ENCODE measurements at places on chromosomes 6 and 20.
A peak's percentile ranks its signal among the peaks of the same experiment; 100 is the strongest.

- DNase-seq = no peak
Observed at GRCh38 chr6:96571551-96571950, 8.6 kb downstream of the FHL5 start.

DNA sequence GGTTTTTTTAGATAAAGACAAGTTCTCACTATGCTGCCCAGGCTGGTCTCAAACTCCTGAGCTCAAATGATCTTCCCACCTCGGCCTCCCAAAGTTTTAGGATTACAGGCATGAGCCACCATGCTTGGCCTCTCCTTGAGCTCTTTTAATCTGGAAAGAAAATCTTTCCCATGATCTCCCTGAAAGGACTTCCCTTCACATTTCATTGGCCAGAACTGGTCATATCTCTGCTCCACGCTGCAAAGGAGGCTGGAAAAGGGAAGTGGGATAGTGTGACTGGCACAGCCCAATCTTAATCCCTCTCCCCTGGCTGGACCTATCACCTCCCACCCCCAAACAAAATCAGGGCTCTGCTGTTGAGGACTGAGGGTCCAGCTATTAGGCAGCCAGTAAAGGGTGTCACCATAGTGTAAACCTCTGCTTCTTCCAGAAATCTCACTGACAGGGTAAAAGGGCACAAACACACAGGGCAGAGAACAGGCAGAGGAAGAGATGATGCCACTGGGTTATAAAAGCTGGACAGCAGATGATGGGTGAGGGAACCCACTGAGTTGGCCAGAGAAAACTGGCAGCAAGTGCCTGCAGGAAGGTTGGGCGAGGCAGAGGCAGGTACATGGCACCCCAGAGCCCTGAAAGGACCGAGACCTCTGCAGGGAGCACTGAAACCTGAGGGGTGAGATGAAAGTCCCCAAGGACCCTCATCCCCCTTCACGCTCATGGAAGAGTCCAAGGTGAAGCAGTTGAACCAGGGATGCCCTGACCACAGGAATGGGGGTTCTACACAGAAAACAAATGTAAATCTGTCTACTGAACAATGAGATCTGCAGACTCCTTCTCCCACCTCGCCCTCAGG is 83.1 kb upstream of the PTPN1 start:
- no peak for DNase-seq

GRCh38 chr6:113976806-113977205 is 5.9 kb upstream of the HDAC2 start:
- no peak for DNase-seq

GRCh38 chr6:79646006-79646405 is 14.9 kb downstream of the SH3BGRL2 start:
- no peak for DNase-seq

GRCh38 chr6:43076464-43077332 is 584 bp downstream of the PTK7 start:
- DNase-seq = peak; percentile 29

DNA sequence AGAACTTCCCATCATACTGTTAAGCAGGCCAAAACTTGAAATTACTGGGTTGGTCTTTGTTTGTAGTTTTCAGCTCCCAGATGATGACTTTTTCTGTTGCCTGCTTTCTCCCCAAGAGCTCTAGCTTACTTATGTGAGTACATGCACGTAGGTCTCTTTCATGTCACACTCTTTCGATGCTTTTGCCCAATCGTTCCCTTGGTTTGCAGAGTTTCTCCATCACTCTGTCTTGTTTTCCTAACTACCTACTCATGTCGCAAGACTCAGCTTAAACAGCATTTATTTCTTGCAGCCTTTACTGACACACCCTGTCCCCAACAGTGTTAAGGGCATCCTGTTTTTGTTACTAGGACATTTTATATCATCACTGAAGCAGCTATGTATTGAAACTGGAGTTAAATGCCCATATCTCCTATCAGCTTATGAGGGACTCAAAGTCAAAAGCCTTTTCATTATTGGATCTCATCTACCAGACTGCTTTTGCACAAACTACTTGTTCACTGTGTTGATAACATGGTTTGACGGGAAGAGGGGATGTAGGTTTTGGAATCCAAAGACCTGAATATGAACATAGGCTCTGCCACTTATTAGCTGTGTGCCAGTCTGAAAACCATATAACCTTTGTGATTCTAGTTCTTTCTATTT is 2.9 kb downstream of the ARG1 start:
- DNase-seq = no peak

DNA sequence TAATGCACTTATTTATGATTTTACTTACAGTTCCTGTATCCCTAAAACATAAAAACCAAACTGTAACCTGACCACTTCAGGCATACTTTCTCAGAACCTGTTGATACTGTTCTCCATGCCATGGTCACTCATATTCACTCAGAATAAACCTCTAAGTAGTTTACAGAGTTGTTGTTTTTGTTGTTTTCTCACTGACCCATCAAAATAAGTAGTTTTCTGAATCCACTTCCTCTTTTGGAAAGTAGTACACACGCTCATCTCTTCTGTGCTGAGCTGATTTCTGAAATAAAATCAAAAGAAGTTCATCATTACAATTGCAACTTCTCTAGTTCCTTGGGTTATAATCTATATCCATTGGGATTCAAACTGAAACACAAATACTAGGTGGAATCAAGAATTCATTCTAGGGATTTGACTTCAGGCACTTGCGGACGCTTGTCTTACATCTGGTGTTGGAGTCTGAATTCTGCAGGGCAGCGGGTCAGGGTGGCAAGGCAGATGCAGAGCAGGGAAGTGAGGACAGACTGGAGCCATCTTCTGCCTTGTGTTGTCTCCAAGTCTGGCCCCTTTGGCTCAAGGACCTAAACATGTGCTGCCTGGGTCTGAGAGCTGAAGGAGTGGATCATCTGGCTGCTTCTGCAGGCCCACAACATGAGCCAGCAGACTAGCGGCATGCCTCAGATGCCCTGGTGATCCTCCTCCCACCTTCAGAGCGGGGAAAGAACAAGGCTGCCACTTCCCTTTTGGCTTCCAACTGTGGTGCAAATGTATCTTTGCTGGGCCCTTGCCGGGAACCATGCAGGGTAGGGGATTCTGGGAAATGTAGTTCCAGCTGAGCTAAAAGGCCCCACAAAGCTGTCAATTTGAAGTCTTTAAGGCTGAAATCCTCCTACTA is 167.9 kb upstream of the MYLIP start:
- no peak for DNase-seq

GRCh38 chr6:81624453-81624852 is 128.0 kb downstream of the TENT5A start:
- DNase-seq = no peak

DNA sequence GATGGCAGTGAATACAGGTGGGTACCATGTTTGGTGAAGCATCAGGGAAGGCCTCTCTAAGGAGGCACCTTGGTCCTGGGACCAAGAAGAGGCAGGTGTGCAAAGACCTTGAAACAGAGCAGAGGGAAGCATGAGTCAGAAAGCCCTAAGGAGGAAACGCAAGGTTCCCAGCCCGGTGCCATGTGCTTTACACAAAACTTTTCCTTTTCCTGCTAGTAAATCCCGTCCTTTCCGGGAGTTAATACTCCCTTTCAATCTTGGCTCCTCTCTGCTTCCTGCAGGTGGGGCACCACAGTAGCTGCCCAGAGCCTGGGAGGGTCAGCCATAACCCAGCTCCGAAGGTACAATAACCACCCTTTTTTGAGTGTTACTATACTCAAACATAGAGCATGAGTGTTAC is 19.4 kb upstream of the SLC23A2 start:
- DNase-seq = no peak

GRCh38 chr6:3247255-3248146 is 11.2 kb upstream of the PSMG4 start:
- no peak for DNase-seq

DNA sequence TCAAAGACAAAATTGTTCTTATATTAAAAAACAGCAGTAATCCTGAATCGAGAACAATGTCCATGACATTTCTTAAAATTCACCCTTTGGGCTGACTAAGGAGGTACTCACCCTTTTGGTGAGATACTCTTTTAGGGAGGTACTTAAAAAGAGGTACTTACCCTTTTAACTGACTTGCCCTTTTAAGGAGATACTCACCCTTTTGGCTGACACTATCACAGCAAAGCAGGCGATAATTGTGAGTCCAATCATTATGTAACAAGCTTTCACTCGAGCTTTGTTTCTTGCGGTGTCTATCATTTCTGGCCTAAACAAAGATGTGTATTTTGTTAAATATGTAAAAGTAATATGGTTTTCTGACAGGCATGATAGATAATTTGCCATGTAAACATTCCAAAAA is 3.7 kb downstream of the FAM162B start:
- no peak for DNase-seq

DNA sequence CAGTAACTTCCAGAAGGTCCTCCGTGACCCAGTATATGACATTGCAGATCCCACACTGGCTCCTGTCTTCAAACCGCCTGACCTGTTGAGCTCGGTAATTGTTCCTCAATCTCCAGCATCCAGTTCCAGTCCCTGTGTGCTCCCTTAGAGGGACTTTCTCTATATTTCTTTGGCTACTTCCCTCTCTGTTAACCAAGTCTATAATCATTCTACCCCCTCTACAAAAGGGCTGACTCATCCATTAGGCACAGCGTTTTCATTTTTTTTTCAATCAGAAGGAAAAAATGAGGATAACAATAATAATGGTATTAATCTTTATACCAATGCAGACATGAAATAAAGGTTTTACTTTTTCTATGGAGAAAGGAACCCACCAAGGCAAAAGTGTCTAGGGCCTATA is 69.3 kb downstream of the FAM229B start:
- DNase-seq = no peak

DNA sequence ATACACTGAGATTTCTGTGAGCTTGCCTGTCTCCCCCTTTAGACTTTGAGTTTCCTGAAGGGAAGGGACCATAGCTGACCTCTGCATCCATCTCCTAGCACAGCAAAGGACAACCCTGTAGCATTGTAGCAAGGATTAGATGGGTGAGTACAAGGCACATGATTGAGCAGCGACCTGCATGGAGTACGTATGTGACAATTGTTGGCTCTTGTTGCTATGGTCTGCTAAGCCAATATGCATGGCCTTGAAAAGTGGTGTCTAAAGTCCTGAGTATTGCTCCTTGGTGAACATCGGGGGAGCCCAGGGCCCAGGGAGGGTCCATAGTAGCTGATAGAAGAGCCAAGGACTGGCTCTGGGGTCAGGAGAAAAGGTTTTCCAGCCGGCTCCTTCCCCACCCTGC is 365.0 kb upstream of the CHD6 start:
- DNase-seq = no peak

- no peak for DNase-seq
Observed at GRCh38 chr6:107118976-107119375, 3.7 kb upstream of the BEND3 start.

DNA sequence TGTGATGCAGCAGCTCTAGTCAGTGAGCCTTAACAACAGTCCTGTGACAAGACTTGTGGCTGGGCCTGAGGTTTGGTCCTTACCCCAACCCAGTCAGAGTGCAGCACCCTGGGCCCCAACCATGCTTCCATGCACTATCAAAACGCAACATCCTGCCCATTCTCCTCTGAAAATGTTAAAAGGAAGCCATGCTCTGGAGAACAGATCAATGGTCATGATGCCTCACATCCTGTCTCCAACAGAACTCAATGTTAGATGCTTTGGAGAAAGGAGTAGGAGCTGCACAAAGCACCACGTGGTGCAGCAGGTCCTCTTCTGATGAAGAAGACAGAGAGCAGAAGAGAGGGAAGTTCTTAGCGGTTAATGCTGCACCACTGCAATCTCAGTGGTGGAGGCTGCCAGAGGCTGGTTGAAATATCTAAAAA is 41.9 kb downstream of the TRAM2 start:
- DNase-seq = peak; percentile 33

DNA sequence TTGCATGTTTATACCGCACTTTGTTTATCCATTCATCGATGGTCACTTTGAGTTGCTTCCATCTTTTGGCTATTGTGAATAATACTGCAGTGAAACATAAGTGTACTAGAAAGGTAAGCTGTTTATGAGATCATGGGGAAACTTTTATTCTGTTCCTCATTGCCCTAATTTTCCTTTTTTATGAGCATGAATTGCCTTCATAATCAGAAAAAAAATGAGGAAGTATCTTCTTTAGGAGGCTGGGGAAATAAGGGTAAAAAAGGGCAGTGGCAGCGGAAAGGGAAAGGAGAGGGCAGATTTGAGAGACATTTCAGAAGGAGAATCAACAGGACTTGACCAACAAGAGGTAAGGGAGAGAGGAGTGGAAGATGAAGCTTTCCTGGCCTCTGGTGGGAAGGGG is 14.3 kb upstream of the SERINC3 start:
- no peak for DNase-seq

DNA sequence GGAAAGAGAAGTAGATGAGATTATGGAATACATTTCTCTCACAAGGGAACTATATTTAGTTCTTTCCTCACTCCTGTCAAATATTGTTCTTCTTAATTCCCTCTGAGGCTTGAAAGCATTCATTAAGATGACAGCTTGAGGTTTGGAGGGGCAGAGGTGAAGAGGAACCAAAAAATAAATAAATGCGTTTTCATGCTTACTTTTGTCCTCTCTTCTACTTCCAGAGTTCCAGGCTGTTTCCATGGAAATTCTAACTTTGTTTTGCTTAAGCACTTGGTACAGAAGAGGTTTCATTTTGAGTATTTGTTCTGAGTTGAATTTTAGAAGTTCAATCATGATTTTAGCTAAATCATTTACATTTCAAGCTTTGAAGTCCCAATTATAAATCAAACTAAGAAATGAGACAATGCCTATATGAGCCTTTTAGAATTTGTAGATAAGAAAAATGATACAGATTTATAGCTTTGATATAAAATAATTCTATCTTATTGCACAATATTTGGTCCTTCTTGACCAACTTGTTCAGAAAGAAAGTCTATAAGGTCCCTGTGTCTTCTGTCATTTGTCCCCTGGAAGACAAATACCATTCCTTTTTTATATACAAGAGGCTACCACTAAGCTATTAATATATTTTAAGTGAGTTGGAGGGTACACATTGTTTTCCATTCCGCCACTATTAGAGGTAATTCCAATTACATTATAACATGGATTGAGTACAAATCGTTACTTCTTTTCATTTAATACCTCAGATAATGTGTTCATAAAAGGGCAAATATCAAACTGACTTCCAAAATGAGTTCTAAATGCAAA is 16.3 kb downstream of the RBM24 start:
- no peak for DNase-seq

GRCh38 chr6:106163966-106164877 is 78.1 kb downstream of the PRDM1 start:
- peak; percentile 79 for DNase-seq

DNA sequence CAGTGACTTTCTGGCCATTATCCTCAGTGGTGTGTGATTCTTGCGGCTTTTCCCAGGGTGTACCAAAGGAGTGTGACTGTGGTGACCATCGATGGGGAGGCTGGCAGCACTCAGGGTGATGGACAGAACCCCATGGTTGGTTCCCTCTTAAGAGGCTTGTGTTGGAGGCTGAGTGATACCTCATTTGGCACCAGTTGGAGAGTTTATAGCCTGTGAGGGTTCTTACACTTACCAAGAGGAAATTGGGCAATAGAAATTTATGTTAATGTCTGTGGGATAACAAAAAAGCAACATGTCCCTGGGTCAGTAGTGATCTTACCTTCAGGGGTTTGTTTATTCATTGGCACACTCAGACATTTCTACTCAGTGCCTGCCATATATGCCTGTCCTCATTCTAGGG is 37.2 kb downstream of the DAAM2 start:
- no peak for DNase-seq

All from stimulated activated CD4-positive, alpha-beta T cell treated with anti-CD3 and anti-CD28 coated beads, Interleukin-15, amount 100 ng/mL, for 24 hours (primary cell).